ENCODE measurements at places on chromosomes 6 and 20.

- peak; percentile 53 for DNase-seq
Observed at GRCh38 chr6:77178821-77179220, 284.5 kb downstream of the HTR1B start.

DNA sequence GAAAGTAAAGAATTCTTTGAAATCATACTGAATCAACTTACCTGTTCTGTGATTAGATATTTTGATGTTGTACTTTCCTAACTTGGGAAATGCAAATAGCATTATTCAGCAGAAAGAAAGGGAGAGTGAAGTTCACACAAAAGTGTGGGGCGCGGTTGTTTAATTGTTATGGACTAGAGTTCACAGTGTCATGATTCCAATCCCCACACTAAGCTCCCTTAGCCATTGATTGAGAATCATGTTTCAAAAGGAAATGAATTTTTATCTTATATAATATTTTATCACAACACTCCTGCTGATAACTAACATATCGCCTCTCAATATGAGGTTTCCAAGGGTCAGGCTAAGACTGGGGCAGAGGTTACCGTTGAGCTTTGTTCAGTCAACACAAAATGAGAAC is 3.0 kb upstream of the GSTA5 start:
- no peak for DNase-seq

- no peak for DNase-seq
Observed at GRCh38 chr20:50359607-50360217, 150.5 kb upstream of the PTPN1 start.

GRCh38 chr6:39269961-39270360 is 40.7 kb upstream of the KCNK5 start:
- no peak for DNase-seq

- DNase-seq = peak; percentile 73
Observed at GRCh38 chr6:6758915-6759654, 170.6 kb downstream of the LY86 start.

GRCh38 chr20:63100174-63100925 is 93.6 kb upstream of the BHLHE23 start:
- no peak for DNase-seq

DNA sequence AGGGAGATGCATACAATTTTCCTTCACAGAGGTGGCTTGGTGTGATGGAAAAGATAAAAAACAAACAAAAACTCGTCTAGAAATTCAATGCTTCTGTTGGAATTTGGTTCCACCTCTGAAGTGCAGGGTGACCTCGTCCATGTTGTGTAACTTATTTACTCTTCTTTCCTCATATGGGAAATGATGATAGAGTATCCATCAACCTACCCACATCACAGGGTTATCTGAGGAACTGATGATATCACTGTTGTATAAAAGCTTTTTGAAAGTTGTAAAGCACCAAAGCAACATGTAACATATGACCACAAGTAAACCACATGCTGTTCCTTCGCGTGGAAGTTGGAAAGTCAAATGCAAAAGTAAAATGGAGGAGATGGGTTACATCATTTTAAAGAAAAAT is 212.0 kb upstream of the SGK1 start:
- peak; percentile 81 for DNase-seq

DNA sequence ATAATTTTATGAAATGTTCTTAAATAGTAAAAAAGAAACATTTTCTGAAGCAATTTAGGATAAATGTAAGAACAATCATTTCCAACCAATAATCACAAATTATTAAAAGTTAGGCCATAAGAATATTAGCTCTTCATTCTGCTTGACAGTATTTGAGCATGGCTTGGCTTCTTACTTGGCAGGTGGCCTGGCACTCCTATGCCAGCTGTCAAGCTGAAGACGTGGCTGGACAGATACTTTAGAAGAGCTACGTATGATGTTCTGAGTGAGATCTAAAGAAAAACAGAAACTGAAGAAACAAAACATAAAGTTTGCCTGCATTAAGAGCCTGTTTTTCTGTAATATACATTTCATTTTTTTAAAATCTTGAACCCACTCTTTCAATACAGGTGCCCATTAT is 438.9 kb downstream of the GRIK2 start:
- DNase-seq = no peak

GRCh38 chr6:142246960-142247359 is 54.8 kb upstream of the ADGRG6 start:
- no peak for DNase-seq

- peak; percentile 11 for DNase-seq
Observed at GRCh38 chr6:159935065-159935464, 33.8 kb upstream of the IGF2R start.

GRCh38 chr20:64036346-64037198 is 590 bp downstream of the C20orf204 start:
- DNase-seq = no peak

DNA sequence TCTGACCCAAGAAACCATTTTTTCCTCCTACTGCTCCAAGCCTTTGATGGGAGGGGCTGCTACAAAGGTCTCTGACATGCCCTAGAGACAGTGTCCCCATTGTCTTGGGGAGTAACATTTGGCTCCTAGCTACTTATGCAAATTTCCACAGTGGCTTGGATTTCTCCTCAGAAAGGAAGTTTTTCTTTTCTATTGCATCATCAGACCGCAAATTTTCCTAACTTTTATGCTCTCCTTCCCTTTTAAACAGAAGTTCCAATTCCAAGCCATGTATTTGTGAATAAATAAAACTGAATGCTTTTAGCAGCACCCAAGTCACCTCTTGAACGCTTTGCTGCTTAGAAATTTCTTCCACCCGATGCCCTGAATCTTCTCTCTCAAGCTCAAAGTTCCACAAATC is 51.0 kb downstream of the SLC22A2 start:
- DNase-seq = no peak

- no peak for DNase-seq
Observed at GRCh38 chr6:83193747-83194566, 800 bp downstream of the RWDD2A start.

- peak; percentile 43 for DNase-seq
Observed at GRCh38 chr20:63740070-63740626, 572 bp downstream of the SLC2A4RG start.

Data from fibroblast of skin of scalp (primary cell).